ENCODE measurements at places on chromosomes 2 and 18. TPM values are rescaled to one million over a fixed set of nuclear protein-coding genes. Genes with fewer than 3 reads are reported as not detected.

Gene ZSCAN30
- 5.2 TPM for polyA plus RNA-seq

DNA sequence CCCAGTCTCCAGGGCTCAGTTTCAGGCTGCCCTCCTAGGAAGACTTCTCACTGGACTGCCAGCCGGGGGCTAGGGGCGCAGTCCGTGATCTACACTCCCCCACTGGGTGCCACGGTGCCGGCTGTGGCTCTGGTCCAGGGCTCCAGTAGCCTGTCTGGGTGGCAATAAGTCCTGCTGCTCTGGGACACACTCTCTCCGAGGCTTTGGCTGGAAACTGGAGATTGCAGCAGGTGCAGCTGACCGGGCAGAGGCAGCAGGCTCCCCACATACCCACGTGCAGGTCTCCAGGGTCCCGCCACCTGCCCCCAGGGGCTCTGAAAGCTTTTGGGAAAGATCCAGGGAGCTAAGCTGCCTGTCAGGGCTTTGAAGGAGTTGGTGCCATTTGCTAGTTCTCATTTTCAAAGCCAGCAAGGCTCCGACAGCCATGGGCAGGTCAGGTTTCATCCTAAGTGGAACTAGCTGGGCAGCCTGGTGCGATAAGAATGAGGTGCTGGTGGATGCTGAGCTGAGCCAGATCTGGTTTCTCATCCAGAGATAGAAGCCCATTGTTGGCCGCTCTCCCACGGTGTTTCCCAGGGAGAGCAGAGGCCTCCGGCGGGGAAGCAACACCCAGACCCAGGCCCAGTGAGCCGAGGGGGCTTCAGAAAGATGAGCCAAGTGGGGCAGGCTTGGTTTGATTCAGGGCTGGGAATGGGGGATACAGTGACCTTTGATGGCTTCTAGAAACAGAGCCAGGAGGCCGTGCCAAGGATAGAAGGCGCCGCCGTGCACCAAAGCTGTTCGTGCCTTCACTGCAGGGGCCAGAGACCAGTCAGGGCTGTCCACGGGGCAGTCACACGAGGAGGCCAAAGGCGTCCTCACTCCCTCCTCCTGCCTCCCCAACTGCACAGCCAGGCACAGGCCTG is 141.7 kb upstream of the GPC1 start:
- no peak for DNase-seq

GRCh38 chr2:11506611-11506969 is 27.3 kb upstream of the GREB1 start:
- DNase-seq = no peak

DNA sequence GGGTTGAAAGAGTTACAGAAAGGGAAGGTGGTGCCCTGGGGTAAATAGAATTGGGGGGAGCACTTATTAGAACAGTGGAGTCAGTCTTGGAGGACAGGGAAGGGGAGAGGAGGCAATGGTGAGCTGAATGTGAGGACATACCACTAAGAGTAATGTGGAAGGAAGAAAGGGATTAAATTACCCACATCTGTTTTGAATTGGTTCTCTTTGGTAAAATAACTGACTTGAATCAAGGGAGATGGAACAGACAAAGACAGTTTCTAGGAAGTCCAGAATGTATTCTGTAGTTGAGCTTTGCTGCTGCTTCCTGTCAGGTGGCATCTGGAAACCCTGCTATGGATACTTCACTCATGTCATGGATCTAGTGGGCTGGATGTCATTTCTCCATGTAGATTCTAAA is 6.7 kb downstream of the SETBP1 start:
- DNase-seq = no peak

GRCh38 chr18:55550471-55550870 is 37.5 kb downstream of the TCF4 start:
- no peak for DNase-seq

Gene DARS1
- 133 TPM for polyA plus RNA-seq

DNA sequence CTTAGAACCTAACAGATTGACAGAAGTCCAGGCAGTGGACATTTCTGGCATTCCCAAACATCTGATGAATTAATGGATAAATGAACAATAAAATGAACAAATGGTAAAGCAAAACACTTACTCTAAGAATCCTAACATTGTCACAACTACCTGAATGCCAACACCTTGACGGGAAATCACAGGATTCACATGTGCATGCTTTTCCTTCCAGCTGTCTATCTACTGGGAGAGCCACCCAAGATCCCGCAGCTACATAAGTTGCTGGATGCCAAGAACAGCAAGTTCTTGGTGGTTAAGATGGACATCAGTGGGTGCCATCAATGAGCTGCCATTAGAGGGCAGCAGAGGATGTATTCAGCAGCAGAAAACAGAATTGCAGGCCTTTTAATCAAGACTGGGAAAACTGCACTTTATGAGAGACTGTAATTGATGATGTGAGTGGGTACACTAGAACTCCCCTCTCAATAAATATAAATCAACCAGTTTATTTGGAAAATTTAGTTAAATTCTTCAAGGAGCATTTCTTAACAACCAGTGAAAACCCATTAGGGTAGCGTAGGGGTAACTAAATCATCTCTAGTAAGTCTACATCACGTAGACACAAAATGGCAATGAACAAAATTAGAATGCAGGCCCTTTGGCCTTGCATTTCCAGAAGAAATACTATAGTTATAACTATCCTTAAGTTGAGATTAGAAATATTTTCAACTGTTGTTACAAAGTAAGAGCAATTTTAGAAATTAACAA is 45.6 kb downstream of the SESTD1 start:
- DNase-seq = peak; percentile 38

DNA sequence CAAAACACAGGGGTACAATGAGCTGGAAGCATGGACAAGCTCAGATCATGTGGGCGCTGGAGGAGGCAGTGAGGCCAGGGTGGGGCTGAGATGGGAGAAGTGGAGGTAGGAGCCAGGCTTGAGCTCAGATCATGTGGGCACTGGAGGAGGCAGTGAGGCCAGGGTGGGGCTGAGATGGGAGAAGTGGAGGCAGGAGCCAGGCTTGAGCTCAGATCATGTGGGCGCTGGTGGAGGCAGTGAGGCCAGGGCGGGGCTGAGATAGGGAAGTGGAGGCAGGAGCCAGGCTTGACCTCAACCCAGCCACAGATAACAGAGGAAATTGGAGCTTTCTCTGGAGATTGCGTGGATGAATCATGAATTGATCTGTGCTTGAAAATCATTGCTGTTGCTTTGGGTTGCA is 48.3 kb upstream of the TMEM18 start:
- no peak for DNase-seq

Gene CRYBA2
- polyA plus RNA-seq = not detected

DNA sequence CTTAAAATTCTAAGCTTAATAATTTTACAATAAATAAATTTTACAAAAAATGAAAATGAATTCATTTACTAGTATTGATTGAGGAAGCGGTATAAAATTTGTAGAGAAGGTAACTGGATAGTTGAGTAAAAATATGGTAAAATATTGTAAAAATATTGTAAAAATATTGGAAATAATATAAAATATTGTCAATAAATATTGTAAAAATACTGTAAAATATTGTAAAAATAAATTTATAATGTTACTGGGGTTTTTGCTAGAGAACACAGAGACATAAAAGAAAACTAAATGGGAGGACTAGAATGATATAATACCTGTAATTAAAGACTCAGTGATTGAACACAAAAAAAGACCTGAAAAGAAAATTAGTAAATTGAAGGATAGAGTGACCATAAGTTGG is 546.3 kb upstream of the NETO1 start:
- no peak for DNase-seq

Gene SPAG16
- polyA plus RNA-seq = 19.4 TPM

GRCh38 chr2:32832821-32833220 is 113.9 kb upstream of the LTBP1 start:
- no peak for DNase-seq

Gene HOXD4
- not detected for polyA plus RNA-seq
